Dorsolateral prefrontal cortex (tissue), 122 donors: ENCODE measurements at places on chromosomes 6 and 20.

GRCh38 chr6:137261761-137262160 is 42.6 kb upstream of the IFNGR1 start:
- no peak for DNase-seq

- DNase-seq: no peak
Observed at GRCh38 chr6:123925350-123925749, 121.7 kb downstream of the NKAIN2 start.

DNA sequence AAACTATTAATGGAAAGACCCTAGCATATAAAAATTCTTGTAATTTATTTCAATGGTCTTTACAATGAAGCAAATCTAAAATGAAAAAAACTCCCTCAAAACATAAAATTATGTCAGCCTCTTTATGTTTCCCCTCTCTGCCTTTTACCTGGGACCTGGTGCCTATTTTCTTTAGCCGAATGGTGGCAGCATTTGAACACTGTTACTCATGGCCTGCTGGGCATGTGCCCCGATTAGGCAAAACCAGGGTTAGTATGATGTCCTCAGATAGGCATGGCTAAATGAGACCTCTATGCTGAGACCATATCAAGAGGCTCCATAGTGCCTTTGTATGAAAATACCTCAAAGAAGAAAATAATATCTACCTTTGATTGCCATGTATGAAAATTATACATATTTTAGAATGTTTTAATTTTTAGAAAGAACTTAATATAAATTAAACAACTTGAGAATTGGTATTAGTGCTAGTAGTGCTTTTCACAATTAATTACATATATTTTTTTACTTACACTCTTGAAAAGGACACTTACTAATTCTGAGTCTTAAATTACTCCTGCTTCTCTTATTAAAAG is 22.5 kb upstream of the C6orf58 start:
- DNase-seq: no peak

DNA sequence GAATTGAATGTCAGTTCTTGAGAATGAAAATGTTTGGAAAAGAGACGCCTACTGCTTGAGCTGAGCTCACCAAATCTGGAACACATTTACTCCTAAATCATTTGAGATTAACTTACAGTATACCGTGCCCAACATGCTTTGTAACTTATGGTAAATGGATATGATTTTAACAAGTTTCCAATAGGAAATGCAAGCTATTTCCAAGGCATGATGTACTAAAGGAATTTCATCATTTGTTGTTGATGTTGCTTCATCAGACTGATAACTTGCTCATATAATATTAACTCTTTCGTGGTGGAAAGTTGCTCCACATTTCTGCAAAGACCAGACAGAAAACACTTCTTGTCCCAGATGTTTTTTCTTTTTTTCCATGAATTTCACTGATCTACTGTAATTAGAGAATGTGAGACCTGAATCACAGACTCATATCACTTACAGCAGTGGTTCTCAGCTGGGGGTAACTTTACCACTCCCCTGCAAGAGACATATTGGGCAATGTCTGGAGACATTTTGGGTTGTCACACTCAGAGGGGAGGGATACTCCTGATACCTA is 116.6 kb upstream of the TRAF3IP2 start:
- no peak for DNase-seq

- DNase-seq: no peak
Observed at GRCh38 chr6:9699888-9700287, 715.0 kb downstream of the TFAP2A start.

DNA sequence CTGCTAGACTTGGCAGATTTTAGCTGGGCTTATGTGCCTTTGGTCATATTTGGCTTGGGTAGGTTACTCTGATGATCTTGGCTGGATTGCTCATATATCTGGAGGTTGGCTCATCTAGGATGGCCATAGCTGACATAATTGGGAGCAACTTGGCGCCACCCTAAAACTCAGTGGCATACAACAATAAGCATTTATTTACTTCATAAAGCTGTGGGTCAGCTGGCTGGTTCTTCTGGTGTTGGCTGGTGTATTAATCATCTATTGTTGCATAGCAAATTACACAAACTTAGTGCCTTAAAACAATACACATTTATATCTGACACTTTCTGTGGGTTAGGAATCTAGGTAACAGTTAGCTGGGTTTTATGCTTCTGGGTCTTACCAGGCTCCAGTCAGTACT is 297.3 kb upstream of the JAG1 start:
- DNase-seq: no peak

DNA sequence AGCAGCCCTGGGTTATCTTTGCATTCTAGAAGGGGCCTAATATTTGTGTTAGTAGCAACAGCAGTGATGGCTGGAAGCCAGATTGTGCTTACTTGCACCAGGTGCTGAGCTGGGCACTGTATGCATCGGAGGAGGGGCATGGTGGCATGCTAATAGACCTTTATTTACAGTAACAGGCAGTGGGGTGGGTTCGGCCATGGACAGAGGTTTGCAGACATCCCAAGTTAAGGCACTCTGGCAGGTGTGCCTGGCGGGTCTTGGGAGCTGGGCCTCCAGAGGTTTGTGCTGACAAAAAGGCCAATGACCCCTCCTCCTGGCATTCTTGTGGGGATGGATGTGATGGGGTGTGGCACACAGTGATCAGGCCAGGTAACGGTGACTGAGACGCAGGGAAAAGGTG is 39.0 kb upstream of the CD93 start:
- DNase-seq: no peak

GRCh38 chr6:30770592-30770991 is 26.2 kb upstream of the IER3 start:
- no peak for DNase-seq

GRCh38 chr20:59230385-59230784 is 66.8 kb downstream of the ZNF831 start:
- DNase-seq: no peak

- no peak for DNase-seq
Observed at GRCh38 chr6:113671421-113671820, 185.7 kb upstream of the MARCKS start.

DNA sequence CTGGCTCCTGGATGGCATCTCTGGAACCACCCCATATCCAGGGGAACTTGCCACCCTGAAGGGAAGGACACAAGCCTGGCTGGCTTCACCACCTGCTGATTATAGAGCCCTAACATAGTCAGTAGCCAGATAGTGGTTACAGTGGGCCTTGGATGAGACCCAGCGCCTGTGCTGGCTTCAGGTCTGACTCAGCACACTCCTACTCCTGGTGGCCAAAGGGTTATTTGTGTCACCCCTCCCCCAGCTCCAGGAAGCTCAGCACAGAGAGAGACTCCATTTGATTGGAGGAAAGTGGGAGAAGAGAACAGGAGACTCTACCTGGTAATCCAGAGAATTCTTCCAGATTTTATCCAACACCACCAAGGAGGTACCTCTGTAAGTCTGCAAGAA is 12.8 kb downstream of the SNX14 start:
- DNase-seq: no peak

DNA sequence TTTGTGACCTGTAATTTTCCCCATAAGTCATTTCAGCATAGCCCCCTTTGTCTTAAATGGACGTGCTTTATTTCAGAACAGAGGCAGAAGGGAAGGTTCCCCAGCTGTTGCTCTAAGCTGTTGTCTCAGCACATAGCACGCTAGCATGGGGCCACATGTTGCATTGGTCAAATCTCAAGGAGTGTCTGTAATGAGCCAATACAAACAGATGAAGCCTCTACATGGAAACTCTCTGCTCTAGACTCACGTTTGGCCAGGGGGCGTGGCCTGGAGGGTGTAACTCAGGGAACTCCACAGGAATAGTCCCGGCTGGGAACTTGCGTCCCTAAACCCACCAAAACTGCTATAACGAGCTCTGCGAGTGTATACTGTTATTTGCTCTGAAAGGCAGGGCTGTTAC is 35.2 kb upstream of the SLC22A2 start:
- DNase-seq: no peak

DNA sequence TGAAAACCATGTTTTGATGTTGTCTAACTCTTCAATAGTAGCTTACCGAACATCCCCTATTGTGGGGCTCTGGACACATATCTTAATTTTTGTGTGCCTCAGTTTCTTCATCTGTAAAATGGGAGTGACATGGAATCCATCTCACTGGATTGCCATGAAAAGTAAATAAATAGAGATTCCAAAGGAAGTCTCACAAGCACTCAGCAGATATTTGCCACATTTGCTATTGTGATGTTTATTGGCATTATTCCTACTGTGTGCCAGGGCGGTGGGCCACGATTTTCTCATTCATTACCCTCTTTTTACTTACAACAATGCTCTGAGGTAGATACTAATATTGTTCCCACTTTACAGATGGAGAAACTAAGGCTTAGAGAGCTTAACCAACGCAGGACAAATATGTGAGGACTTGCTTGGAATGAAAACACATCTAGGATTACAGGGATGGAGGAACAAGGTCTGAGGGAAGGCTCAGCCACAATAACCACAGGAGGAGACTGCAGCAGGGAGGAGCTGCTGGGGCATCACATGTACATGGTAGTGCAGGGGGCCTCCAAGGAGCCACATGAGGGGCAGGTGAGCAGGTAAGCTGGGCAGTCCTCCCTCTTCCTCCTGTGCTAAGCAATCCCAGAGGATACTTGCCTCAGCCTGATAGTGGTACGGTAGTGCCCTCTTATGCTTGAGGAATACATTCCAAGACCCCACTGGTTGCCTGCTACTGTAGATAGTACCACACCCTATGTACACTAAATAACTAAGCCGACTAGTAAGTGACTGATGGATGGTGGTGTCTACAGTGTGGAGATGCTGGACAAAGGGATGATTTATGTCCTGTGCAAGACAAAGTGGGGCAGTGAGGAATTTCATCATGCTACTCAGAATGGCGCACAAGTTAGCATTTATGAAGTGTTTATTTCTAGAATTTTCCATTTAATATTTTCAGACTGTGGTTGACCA is 176.9 kb downstream of the FOXA2 start:
- DNase-seq: no peak

DNA sequence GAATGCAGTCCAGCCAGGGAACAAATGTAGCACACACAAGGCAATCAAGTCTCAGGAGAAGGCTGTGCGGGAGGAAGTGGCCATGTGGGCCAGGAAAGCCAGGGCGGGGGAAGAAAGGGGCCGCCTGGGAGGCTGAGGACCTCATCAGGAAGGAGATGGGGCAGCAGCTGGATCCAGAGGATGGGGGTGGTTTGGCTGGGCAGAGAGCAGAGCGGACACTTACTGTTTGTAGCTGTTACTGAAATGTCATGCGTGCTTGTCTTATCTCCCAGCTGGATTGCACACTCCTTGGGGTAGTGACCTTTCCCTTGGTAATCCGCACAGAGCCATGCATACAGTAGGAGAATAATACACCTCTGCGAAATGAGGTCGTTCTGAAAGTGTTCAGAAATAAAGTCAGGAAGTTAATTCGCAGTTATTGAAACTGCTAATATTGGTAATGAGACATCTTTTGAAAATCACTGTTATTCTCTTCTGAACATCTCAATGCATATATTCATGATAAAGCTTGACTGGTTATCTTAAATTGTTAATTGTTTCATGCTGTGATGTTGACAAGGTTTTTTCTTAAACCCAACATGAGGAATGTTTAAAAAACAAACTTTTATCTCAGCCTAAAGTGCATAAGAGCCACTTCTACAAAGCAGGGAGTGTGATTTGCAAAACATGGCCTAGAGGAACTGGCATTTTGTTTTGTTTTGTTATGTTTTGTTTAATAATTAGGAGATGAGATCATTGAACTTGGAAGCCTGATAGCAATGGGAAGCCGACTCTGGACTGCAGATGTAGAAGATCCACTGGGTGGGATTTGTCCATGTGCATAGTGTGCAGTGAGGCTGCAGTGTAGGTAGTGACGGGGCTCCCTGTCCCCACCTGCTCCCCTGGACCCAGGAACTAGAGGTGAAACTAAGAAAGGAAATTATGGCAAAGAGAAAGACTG is 18.0 kb upstream of the MAP3K4 start:
- DNase-seq: no peak

GRCh38 chr6:92446052-92446451 is 973.3 kb downstream of the EPHA7 start:
- DNase-seq: no peak

DNA sequence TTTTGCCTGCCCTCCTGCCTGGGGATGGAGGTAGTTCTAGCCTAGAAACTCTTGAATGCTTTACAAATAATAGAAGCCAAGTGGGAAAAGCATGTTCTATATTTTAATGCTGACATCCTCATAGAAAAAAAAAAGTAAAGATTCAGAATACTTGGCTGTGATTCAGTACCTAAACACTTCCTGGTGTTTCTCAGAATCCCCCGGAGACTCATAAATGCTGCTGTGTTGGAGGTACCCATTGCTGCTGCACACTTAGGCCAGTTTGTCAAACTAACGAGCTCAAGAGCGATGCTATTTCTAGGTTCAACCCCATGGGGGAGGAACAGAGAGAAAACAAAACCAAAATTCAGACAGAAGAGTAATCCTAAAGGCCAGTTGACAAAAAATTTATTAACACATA is 38.8 kb upstream of the ZFP64 start:
- no peak for DNase-seq
